Colonic mucosa (tissue), 4 donors: ENCODE measurements at places on chromosomes 2 and 18. TPM values are rescaled to one million over a fixed set of nuclear protein-coding genes. Genes with fewer than 3 reads are reported as not detected.

CNTNAP5 gene
- total RNA-seq = 0.35 TPM

MALL gene
- 213 TPM for total RNA-seq

GKN2 gene
- 0.32 TPM for total RNA-seq

CHRND gene
- total RNA-seq = not detected

NEU2 gene
- total RNA-seq = not detected

GCC2 gene
- 57.9 TPM for total RNA-seq

PRSS56 gene
- total RNA-seq = not detected

- H3K27me3 ChIP-seq = no peaks in the 10 kb centered on the region
- H3K4me1 ChIP-seq = no peaks in the 10 kb centered on the region
- no peak overlapping the region for H3K27ac ChIP-seq
Measured at GRCh38 chr2:31440764-31441163, 26.2 kb upstream of the XDH start.

- H3K4me1 ChIP-seq = peaks cover 4% of the 10 kb centered on the region
- H3K36me3 ChIP-seq = no peaks in the 10 kb centered on the region
- H3K27me3 ChIP-seq = no peaks in the 10 kb centered on the region
- no peak for DNase-seq
- H3K4me3 ChIP-seq = no peak overlapping the region
Measured at GRCh38 chr2:51698021-51698420, 666.1 kb upstream of the NRXN1 start.

DNA sequence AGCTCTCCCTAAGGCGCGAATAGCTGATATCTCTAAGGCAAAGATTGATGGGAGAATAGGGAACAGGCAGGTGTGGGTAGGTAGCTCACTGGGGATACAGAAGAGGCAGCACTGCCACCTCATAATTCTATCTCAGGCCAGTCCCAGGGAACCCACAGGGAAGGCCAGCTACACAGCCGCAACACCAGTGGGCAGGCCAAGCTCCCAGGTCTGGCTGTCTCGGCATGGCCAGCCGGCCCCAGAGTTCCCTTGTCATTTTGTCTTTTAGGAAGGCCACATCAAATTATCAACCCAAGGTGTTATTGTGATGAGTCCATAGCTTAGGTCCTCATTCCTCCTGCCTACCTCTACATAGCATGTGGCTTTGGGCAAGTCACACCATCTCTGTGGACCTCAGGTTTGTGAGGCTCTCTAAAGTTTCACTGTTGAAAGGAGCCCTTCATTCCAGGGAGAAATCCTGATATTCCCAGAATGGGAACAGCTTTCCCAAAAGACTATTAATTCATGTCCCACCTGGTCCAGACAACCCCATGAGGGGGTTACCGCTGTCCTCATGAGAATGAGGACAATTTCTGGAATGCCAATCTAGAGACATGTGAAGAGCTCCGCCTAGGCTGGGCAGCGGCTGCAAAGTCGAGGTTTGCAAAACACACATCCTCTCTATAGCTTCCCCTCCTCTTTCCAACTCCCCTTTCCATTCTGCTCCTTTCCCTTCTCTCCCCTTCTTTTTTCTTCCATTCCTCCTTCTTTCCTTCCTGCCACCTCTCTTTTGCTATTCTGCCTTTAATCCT is 287.1 kb upstream of the ID2 start:
- no peaks in the 10 kb centered on the region for H3K4me1 ChIP-seq
- no peak for DNase-seq
- H3K27me3 ChIP-seq = no peaks in the 10 kb centered on the region
- H3K27ac ChIP-seq = no peak overlapping the region

- H3K36me3 ChIP-seq = no peaks in the 10 kb centered on the region
- no peak for DNase-seq
- no peaks in the 10 kb centered on the region for H3K4me1 ChIP-seq
- no peaks in the 10 kb centered on the region for H3K27me3 ChIP-seq
- H3K27ac ChIP-seq = no peak overlapping the region
Measured at GRCh38 chr18:58695772-58696171, 24.5 kb downstream of the MALT1 start.

DNA sequence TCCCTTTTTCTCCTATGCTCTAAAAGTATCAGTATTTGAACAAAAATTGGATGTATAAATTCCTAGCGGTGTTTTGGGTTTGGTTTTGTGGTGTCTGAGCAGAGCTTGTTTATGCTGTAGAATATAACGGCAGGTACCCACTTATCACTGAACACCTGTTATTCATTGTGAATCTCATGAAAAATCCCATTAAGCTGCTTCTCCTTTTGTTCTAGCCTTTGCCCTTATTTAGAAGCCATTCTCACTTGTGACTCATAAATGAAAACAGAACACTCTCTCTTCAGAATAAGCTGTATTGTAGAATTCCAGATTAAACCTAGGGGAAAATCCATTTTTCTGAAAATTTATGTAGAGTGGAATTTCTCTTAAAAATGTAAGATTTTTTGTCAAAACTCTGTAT is 104.0 kb downstream of the PRPF40A start:
- no peaks in the 10 kb centered on the region for H3K4me1 ChIP-seq
- H3K36me3 ChIP-seq = no peaks in the 10 kb centered on the region
- no peak overlapping the region for H3K27ac ChIP-seq
- no peaks in the 10 kb centered on the region for H3K27me3 ChIP-seq
- DNase-seq = no peak

DNA sequence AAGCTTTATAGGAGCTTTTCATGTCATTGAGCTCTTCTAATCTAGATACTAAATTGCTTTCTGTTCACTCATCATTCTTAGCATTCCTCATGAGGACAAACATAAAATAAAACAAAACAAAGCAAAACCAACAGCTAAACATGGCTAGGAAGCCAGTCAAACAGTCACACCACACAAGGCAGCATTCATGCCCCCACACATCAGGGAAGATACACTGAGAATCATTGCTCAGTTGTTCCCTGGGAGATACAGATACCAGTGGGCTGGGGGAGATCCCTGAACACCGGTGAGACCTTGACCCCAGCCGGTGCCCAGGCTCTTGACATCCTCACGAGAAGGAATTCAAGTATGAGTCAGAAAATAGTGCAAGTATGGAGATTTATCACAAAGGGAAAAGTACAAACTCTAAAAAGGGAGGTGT is 177.9 kb upstream of the ARL4C start:
- no peak for DNase-seq
- H3K4me3 ChIP-seq = no peak overlapping the region
- no peaks in the 10 kb centered on the region for H3K4me1 ChIP-seq
- no peaks in the 10 kb centered on the region for H3K36me3 ChIP-seq

- no peaks in the 10 kb centered on the region for H3K36me3 ChIP-seq
- no peak overlapping the region for H3K4me3 ChIP-seq
- DNase-seq = no peak
- H3K27ac ChIP-seq = no peak overlapping the region
Measured at GRCh38 chr2:126781206-126781605, 117.5 kb upstream of the TEX51 start.

GRCh38 chr2:173431191-173431590 is 76.5 kb downstream of the CDCA7 start:
- no peak overlapping the region for H3K27ac ChIP-seq
- no peaks in the 10 kb centered on the region for H3K36me3 ChIP-seq
- no peaks in the 10 kb centered on the region for H3K4me1 ChIP-seq
- no peak overlapping the region for H3K4me3 ChIP-seq
- H3K27me3 ChIP-seq = no peaks in the 10 kb centered on the region

GRCh38 chr2:24115057-24115456 is 8.1 kb downstream of the PFN4 start:
- H3K4me3 ChIP-seq = no peak overlapping the region
- DNase-seq = no peak
- no peak overlapping the region for H3K27ac ChIP-seq
- H3K4me1 ChIP-seq = no peaks in the 10 kb centered on the region
- no peaks in the 10 kb centered on the region for H3K27me3 ChIP-seq

DNA sequence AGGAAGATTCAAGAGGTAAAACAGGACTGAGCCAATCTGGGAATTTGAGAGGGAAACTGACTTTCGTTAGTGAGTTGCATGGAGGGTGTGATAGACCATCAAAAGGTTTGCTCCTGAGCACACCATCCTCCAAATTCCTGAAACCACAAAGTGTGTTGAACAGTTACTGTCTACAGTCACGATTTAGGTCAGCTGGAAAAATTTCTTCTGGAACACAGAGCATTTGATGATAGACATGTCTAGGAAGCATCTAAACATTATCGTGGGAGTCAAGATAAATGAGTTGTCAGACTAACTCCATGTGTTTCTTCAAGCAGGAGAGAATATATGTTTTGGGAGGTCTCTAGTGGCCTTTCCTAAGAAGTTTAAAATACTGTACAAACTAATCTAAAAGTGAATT is 449.4 kb upstream of the SLC14A2 start:
- no peaks in the 10 kb centered on the region for H3K27me3 ChIP-seq
- no peak overlapping the region for H3K27ac ChIP-seq
- H3K4me1 ChIP-seq = peaks cover 8% of the 10 kb centered on the region
- no peak overlapping the region for H3K4me3 ChIP-seq
- no peaks in the 10 kb centered on the region for H3K36me3 ChIP-seq
- no peak for DNase-seq

GRCh38 chr2:30792521-30792920 is 14.7 kb downstream of the CAPN13 start:
- no peaks in the 10 kb centered on the region for H3K36me3 ChIP-seq
- no peak for DNase-seq
- no peaks in the 10 kb centered on the region for H3K4me1 ChIP-seq
- H3K4me3 ChIP-seq = no peak overlapping the region

GRCh38 chr2:236403811-236404210 is 139.6 kb upstream of the ASB18 start:
- no peaks in the 10 kb centered on the region for H3K4me1 ChIP-seq
- DNase-seq = no peak
- H3K27me3 ChIP-seq = no peaks in the 10 kb centered on the region
- no peaks in the 10 kb centered on the region for H3K36me3 ChIP-seq
- H3K4me3 ChIP-seq = no peak overlapping the region

DNA sequence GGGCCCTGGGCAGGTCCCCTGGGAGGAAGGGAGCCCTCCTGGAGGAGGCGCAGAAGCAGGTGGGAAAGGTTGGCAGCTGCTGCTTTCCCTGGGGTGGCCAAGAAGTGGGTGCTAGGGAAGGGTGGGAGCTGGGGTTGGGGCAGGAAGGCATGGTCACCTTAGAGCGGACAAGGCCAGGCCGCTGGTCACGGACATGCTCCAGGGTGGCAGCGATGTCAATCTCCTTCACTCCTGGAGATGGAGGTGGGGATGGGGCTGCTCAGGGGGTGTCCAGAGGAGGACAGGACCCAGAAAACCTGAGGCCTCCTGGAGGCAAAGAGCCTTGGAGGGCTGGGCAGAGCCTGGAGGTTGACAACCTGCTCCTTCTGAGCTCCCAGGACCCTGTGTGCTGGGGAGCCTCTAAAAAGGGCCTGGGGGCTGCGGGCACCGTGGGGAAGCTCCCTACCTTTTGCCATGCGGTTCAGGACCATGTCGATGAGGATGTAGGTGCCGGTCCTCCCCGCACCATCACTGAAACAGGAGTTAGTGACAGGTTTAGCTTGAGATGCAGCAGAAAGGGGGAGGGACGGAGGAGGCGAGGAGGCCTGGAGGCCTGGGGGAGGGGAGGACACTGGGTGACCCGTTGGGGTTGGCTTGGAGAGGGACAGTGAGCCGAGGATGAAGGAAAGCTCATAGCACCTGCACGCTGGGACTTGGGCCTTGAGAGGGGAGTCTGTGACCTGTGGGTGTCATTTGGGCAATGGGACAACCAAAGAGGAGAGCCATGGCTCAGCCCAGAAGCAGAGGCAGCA is 11.4 kb downstream of the DNAJB2 start:
- no peaks in the 10 kb centered on the region for H3K4me1 ChIP-seq
- no peak overlapping the region for H3K27ac ChIP-seq
- no peak for DNase-seq
- H3K36me3 ChIP-seq = no peaks in the 10 kb centered on the region
- no peak overlapping the region for H3K4me3 ChIP-seq

DNA sequence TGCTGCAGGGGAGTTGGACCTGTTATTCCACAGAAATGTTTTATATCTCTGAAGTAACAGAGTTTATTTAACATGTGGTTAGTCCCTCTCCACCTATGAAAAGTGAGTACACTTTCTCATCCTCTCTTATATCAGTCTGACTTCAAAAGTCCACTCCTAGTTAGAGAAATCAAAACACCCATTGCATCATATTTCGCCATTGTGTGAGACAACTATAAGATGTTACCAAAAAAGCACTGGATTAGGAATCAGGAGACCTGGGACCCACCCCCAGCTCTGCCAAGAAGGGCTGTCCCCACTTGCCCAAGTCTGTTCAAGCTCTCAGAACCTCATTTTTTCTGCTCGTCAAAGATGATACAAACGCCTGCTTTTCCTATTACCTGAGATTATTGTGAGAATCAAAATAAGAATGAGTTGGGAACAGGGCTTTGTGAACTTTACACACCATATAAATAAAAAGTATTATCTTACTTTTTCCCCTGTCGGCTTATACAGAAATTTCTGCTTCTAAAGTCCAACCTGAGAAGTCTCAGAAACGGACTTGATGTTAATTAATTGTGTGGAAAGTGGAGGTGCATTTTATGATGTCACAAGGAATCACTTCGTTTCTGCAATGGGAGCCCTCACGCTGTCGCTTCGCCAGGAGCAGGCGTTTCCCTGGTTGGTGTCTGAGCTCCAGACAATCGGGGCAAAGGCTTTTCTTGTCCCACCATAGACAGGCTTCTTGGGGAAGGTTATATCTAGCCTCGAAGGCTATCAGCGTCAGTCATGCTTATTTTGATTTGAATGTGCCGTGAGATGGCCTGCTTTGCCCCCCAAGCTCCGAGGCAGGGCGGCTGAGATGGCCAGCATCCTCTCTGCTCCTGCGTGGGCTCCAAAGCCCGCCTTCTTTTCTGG is 89.6 kb upstream of the ZNF516 start:
- no peak overlapping the region for H3K4me3 ChIP-seq
- H3K27ac ChIP-seq = no peak overlapping the region
- DNase-seq = no peak
- no peaks in the 10 kb centered on the region for H3K27me3 ChIP-seq

GRCh38 chr2:173298536-173299097 is 56.1 kb upstream of the CDCA7 start:
- H3K4me1 ChIP-seq = no peaks in the 10 kb centered on the region
- DNase-seq = peak; percentile 13
- H3K27ac ChIP-seq = no peak overlapping the region
- H3K36me3 ChIP-seq = no peaks in the 10 kb centered on the region

GRCh38 chr2:140085674-140086073 is 1305.5 kb upstream of the NXPH2 start:
- H3K4me3 ChIP-seq = no peak overlapping the region
- DNase-seq = no peak
- no peaks in the 10 kb centered on the region for H3K27me3 ChIP-seq
- no peaks in the 10 kb centered on the region for H3K4me1 ChIP-seq
- H3K27ac ChIP-seq = no peak overlapping the region
- no peaks in the 10 kb centered on the region for H3K36me3 ChIP-seq
